ENCODE measurements at places on chromosomes 1 and 21.
A peak's percentile ranks its signal among the peaks of the same experiment; 100 is the strongest.

DNA sequence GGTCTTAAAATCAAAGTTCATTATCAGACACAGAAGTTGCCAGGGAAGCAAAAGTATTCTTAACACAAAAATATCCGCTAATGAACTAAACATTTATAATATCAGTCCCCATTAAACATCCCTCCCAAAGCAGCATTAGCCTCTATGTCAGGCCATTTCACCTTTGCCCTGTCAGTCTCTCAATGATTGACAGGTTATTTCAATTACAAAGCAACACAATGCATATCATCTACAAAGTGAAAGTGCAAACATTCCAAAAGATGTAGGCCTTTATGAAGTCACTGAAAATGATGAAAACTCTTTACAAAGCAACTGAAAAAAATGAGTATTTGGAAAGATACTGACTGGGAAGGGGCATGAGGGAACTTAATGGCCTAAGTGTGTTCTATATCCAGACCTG lies 14.1 kb downstream of the ENAH start:
- DNase-seq: no peak

DNA sequence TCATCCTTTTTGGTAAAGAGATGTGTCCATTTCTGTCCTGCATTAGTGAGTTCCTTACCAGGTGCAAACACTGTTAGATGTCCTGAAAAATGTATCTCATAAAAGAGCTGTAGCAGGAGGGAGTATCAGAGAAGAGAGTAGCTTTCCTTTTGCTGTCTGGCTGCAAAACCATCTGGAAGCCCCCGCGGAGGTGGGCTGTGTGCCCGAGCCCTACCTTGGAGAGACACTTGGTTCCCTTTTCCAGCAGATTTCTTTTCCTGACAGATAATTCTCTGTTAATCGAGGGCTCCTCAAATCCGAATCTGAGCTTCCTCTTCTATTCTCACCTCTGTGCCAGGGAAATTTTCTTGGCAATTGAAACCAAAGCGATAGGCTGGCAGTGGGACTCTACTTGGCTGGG lies 53.0 kb downstream of the KIF26B start:
- no peak for DNase-seq

DNA sequence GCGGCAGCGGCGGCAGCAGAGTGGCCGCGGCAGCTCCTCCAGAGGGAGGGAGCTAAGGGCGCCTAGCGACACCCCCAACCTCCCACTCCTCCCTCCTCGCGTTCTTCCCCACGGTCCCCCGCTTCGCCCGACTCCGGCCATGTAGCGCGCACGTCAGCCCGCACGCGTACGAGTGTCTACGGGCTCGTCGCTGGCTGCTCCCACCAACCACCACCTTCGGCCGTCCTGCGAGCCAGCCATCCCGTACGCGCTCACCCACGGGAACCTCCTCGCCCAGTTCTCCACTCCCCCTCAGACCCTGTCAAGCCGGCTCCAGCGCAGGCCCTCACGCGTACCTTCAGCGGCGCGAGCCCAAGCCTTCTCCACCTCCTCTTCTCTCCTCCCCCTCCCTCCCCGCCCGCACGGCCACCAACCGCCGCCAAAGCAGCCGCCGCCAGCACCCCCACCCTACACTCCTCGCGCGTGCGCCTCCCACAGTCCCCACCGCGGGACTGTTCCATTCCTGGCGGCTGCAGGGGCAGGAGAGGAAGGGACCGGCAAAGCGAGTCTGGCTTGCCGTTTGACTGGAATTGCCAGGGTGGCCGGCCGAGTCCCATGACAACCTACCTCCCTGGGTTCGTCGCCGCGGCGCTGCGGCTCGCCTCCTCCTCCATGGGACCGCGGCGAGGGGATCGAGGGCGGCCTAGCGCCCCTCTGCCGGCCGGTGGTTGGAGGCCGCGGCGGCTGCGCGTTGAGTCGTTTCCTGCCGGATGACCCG lies at the start of gene YY1AP1:
YY1AP1 (minus strand) TSS at position 451 of the 757 bp plus-strand sequence. CDS start 8,338 bp downstream, outside the sequence.
- DNase-seq: peak; percentile 61

DNA sequence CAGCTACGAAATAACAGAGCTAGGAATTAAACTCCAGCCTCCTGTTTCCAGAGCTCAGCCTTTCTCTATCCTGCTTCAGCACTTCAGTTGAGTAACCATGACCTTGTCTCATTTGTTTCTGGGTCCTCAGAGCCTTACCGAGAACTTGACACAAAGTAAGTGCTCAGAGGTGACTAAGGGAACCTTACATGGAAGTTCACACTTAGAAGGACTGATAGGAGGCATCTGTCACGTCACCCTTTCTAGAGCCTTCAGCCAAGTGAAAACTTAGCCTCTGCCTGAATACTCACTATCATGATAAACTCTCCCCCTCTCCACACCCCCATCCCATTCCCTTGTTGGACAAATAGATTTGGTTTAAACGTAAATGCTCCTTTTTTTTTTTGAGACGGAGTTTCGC lies 9.8 kb upstream of the LUZP1 start:
- DNase-seq: no peak

GRCh38 chr1:196877964-196878363 lies 9.9 kb upstream of the CFHR4 start:
- DNase-seq: no peak

All from NCI-H2081 treated with DMSO at 0.1 percent for 48 hours (cell line).